A549 treated with CORT108297 at 1 μM for 4 hours (cell line): ENCODE measurements at places on chromosomes 16 and 17. TPM values are rescaled to one million over a fixed set of nuclear protein-coding genes. Genes with fewer than 3 reads are reported as not detected.

Gene STRADA
- 25.8 to 28.4 TPM (median 27.3 TPM) in 5 replicates for total RNA-seq

Gene HSPB9
- total RNA-seq, result not detected in 5 replicates

Gene CCDC154
- 0.11 to 0.51 TPM (median 0.46 TPM) in 4 of 5 replicates, not detected in the other for total RNA-seq

Gene ZNF778
- 9.4 to 11.7 TPM (median 10.0 TPM) in 5 replicates for total RNA-seq

Gene KRTAP17-1
- total RNA-seq, result not detected in 5 replicates

Gene CD300A
- 0.07 to 0.12 TPM (median 0.07 TPM) in 3 of 5 replicates, not detected in the others for total RNA-seq

Gene EXOC3L1
- total RNA-seq, result 0.07 to 0.24 TPM (median 0.07 TPM) in 3 of 5 replicates, not detected in the others

Gene ABCA10
- 0.07 to 0.15 TPM (median 0.08 TPM) in 5 replicates for total RNA-seq

Gene DLX4
- total RNA-seq, result 1.7 to 4.3 TPM (median 3.6 TPM) in 5 replicates

Gene ARMC7
- total RNA-seq, result 17.3 to 22.0 TPM (median 18.5 TPM) in 5 replicates

Gene SOX8
- total RNA-seq, result 0.65 to 1.7 TPM (median 1.4 TPM) in 5 replicates

Gene SCGB1C2
- total RNA-seq, result not detected in 5 replicates
